COR-L47 (cell line): ENCODE measurements at places on chromosomes 5 and 9.

DNA sequence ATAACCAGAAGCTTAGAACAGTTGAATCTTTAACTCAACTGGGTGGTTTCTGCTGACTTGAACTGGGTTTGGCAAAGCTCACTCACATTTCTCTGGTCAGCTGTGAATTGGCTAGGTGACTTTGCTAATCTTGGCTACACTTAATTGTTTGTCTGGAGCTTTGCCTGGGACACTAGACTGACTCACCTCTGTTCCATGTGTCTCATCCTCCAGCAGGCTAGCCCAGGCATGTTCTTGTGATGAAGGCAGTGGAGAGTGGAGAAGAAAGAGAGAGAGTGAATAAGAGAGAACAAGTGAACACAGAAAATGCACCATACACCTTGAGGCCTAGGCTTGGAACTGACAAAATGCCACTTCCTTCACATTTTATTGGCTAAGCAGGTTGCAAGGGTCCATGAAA lies 32.6 kb downstream of the SPATA31D1 start:
- DNase-seq = no peak

- no peak for DNase-seq
Observed at GRCh38 chr9:33416996-33417395, 14.6 kb upstream of the AQP7 start.

DNA sequence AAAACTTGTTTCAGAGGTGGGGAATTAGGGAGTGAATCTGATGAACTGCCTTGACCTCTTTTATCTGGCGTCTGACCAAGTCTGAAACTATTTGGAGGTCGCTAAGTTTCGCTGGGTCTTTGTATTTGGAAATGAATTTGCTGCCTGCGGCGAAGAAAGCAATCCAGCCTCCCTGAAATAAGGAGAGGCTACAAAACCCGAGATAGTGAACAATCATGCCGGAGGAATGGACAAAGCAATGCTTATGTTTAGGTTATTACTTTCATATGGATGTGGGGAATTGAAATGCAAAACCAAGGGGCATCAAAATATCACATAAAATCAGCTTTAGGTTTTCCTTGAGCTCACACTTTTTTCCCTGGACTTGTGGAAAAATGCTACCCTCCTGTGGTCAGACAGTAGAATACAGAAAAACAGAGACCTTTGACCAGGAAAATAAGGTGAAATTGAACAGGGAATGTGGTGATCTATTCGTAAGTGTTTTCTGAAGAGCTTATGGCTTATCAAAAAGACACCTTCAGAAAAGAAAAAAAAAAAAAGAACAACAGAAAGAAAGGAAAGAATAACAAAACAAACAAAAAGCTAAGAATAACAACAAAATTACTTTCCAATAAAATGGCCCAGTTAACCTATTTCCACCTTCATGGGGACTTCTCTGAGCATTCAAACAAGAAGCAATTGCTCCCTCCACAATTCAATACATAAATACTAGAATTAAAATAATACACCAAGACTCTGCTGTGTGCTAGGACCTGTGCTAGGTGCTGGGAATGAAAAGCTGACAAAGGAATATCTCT lies 68.6 kb upstream of the DPYSL3 start:
- peak; percentile 36 for DNase-seq

- DNase-seq = no peak
Observed at GRCh38 chr5:80195837-80196400, 59.9 kb downstream of the SERINC5 start.
